ENCODE measurements at places on chromosomes 7 and 10.

- no peak for DNase-seq
Observed at GRCh38 chr7:140688341-140688740, 8.2 kb upstream of the NDUFB2 start.

DNA sequence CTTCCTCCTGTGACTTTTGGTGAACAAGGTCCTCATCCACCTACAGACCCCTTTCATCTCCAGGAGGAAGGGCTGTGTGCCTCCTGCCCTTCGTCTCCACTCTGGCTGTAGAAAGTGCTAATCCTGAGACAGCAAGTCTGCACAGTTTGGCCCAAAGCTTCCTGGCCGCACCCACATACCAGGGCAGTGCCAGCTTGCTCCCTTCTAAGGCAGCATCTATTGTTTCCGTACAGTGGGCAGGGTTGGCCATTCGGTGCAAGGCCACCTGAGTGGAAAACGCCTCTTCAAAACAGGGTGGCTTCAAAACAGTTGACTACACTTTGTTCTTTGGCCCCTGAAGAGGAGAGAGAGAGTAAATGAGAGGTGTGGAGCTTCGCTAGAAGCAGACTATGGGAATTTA, 134.1 kb upstream of the KLF14 start:
- no peak for DNase-seq

DNA sequence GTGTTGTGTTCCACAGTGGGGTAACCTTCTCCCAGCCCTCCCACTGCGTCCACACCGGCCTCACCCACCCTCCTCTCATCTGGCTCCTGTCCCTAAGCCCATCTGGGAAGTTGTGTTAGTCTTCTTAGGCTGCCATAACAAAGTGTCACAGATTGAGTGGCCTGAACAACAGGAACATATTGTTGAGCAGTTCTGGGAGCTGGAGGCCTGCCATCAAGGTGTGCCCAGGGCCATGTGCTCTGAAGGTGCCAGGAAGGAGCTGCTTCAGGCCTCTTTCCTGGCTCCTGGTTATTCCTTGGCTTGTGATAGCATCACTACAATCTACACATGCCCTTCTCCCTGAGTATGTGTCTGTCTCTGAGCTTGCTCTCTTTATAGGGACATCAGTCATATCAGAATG, 327.6 kb upstream of the COBL start:
- DNase-seq, result no peak

DNA sequence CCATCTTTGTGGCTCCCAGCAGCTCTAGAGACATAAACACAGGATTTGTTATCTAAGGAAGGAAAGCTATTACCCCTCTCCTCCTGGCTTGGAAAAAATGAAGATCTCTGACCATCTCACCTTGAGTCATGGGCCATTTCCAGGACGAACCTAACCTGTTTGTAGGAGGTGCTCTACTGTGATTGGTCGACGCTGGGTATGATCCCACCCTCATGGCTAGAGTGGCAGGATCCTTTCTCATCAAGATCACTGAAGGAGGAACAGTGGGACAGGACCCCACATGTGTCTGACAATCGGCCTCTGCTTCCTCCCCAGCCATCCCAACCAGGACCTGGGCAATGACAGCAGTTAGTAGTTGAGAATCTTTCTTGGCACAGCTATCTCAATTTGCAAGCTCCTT, 144.1 kb downstream of the EMX2 start:
- DNase-seq, result no peak

- no peak for DNase-seq
Observed at GRCh38 chr10:94102436-94102835, 108.7 kb downstream of the PLCE1 start.

DNA sequence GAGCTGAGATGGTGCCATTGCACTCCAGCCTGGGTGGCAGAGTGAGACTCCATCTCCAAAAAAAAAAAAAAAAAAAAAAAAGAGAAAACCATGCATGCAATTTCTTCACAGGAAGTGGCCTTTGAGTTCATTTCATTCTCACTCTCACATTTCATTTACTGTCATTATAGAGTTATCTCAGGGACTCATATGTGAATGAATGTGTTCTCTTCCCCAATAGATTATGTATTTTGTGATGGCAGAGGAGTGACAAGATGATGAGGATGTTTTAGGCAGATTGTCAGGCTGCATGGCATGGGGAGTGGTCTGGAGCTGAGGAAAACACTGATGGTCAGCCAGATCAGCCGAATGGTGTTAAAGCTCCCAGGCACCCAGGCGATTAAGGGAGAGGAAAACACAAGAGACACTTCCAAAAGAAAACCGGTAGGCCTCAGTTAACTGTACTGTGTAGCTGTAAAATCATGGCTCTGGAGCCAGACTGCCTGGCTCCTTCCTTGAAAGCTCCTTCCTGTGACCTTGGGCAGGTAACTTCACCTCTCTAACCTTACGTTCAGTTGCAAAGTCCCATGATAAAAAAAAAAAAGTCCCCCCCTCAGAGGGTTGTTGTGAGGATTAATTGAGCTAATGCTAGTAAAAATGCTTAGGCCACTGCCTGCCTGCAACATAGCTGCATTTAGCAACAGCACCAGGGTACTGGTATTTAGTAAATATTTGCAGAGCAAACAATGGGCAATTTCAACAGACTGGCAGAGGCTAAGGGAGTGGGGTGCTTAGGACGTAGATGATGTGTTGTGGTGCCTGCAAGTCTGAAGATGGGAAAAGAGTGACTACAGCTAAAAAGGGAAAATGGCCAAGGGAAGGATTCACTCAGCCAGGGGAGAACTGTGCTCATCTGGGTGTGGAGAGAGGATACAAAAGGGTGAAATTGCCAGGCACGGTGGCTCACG, 6.9 kb downstream of the FRAT2 start:
- no peak for DNase-seq

DNA sequence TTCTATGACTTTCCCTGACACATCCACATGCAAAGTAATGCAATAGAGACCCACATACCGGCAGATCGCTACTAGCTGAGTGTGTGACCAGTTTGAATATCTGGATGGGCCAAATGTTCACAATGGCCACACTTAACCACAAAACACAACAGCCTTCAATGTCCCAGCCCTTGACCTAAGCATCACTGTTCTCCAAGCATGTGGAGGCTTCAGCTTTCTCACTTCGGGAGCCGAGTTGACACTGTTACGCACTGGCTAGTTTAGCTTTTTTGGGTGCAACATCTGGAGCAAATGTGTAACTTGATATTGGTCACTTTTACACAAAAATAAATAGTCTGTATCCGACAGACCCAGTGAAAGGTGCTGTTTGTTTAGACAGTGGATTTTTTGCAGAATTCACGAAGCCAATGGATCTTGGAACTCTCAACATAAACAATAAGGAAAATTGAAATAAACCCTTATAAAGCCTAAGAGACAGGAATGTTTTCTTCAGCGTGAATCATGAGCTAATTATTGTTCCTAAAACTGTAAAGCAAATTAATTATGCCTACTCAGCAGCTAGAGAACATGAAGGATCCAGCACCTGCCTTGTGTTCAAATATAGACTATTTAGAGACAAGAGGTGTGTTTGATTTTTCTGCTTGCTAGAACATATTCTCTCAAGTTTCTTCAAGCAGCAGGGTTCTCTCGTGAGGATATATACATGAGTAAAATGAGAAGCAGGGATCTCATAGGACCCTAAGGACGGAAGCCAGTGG, 117.6 kb upstream of the JCAD start:
- DNase-seq, result no peak

- DNase-seq, result no peak
Observed at GRCh38 chr7:108456845-108457540, 757 bp upstream of the NRCAM start.

- DNase-seq, result peak; percentile 24
Observed at GRCh38 chr10:72088889-72089575, 681 bp upstream of the SPOCK2 start.

DNA sequence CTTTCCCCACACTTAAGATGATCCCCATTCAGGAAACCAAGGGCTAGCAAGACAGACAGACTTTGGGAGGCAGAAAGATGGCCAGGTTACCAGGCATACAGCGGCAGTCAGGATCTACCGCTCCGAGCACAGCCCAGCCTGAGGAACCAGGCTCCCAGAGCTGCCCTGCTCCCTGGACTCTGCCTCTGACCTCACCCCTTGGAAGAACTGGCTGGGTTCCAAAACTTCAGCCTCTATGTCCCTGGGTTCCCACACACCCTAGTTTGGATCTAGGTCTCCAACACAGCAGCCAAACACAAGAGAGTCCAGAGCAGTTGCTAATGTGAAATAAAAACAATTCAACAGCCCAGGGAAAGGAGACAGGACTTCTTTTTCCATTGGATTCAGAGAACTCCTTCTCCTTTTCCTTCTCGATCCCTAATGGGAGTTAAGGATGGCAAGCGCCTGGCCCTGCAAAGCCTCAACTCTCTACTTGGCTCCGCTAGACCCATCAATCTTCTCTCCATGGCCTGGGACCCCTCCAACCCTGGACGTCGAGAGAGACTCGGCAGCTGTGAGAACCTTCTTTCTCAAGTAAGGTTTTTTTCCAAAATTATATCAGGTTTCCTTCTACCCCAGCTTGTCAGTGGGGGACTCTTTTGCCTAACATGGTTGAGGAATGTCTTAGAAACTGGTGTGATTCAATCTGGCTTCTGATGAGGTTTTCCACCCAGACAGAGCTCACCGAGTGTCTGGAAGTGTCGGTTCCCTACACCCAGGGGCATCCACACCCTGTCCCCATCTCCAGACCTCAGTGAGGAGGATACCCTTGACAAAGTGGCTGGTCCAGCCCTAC, 219.6 kb downstream of the KCNMA1 start:
- DNase-seq, result no peak

- no peak for DNase-seq
Observed at GRCh38 chr10:43962346-43963191, 313.9 kb upstream of the ZNF32 start.

GRCh38 chr10:35040760-35041501, 49.2 kb downstream of the CUL2 start:
- no peak for DNase-seq

DNA sequence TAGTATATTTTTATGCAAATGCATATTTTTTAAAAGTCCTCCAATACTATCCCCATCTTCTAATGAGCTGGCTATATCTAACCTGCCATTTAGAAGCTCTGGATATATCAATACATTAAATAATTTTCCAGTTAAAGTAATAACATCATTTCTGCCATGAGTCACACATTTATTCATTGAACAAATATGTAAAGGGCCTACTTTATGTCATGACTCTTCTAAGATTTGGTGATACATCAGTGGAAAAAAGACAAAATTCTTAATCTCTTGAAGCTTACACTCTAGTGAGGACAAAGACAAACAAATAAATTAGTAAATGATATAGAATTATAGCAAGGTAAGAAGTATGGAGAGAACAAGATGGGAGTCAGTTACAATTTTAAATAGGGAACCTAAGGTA, 716.8 kb upstream of the LRRTM3 start:
- no peak for DNase-seq

DNA sequence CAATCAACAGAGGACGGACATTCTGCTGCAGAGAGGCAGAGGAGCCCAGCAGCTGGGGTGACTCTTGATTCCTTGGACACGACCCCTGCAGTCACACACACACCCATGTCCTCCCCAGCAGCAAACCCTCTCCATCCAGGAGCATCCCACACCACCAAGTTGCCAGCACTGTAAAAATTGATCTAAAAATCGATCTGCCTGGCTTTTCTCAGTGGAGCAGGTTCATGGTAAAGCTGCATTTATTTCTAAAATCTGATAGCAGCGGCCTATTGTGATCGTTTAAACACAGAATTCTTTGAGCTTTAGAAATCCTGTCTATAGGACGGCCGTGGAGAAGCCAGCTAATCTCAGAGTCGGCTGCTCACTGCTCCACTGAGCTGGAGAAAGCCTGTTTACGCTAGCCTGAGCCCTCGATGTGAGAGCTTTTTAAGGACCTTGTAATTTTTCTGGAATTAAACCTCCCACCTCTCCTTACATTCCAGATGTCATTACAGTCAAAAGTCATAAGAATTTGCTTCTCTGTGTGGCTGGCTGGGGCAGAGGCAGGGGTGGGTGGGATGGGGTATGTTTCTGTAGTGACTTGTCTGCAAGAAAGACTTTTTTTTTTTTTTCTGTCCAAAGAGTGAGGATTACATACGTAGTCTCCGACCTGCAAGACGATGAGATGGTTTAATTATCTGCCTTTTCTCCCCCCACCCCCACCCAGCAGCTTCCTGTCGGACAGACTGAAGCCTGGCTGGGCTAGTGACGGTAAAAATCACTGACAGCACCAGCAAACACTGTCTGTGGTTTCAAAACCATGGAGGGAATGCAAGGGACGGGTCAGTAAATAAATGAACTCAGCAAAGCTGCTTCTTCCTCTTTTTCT, 31.6 kb downstream of the TRIM8 start:
- DNase-seq, result no peak

GRCh38 chr10:17479822-17480221, 25.4 kb upstream of the ST8SIA6 start:
- DNase-seq, result no peak

DNA sequence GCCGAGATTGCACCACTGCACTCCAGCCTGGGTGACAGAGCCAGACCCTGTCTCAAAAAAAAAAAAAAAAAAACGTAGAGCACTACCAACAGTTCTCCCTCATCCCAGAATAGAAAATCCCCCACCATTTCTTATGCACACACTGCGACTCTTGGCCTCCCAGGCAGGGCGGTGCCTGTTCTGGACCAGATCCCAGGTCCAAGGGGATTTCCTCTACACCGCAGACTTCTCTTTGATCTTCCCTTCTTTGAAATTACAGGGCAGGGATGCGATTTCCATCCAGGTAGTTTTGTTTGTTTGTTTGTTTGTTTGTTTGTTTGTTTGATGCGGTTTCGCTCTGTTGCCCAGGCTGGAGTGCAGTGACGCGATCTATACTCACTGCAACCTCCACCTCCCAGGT, 91.8 kb downstream of the SEPTIN14 start:
- DNase-seq, result no peak

GRCh38 chr7:130988443-130988842, 254.4 kb upstream of the KLF14 start:
- no peak for DNase-seq

- no peak for DNase-seq
Observed at GRCh38 chr7:138125119-138125518, 48.9 kb downstream of the AKR1D1 start.

GRCh38 chr7:116582806-116583444, 58.1 kb downstream of the CAV1 start:
- no peak for DNase-seq

- DNase-seq, result no peak
Observed at GRCh38 chr10:113846036-113846435, 7.8 kb downstream of the DCLRE1A start.

GRCh38 chr7:146067880-146068279, 48.7 kb upstream of the CNTNAP2 start:
- DNase-seq, result no peak

- DNase-seq, result no peak
Observed at GRCh38 chr7:1645476-1645875, 24.6 kb upstream of the ELFN1 start.

DNA sequence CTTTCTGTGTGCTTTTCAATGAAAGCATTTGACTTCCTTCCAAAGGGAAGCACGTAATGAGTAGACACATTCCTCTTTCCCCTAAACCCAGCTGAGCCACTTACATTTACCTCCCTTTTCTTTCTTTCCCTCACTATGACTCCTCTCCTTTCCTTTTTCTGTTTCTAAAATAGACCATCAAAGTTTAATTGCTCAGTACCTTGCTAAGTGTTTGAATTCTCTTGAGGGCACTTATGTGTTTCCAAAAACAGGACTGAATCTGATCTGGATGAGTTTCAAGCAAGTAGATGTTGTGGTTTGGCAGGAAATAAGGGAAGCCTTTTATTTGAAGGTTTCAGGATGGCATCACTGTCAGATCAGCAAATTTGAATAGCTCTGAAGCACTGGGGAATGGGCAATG, 396.2 kb downstream of the REEP3 start:
- no peak for DNase-seq

GRCh38 chr7:139777133-139777891, 486 bp downstream of the HIPK2 start:
- peak; percentile 22 for DNase-seq

Data from stimulated activated CD4-positive, alpha-beta T cell treated with anti-CD3 and anti-CD28 coated beads, TNF-alpha, amount 100 ng/mL, for 4 hours (primary cell).